ENCODE measurements at places on chromosomes 12 and 14.

DNA sequence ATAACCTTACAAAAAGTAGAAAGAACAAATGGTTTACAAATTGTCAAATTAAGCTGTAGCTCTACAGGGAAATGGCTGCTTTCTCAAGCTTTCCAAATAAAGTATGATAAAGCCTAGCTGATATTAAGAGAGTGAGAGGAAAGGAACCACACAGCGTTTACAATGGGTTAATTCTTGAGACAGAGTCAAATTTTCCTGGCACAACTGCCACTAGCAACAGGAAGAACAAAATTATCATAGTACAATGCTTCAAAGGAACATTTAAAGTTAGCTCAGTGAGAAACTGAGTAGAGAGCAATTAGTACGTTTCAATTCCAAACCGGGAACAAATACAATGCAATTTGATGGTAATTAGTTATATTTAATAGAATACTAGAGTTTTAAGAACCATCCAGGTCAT lies 116.0 kb downstream of the PPP1R12A start:
- DNase-seq: peak; percentile 18

DNA sequence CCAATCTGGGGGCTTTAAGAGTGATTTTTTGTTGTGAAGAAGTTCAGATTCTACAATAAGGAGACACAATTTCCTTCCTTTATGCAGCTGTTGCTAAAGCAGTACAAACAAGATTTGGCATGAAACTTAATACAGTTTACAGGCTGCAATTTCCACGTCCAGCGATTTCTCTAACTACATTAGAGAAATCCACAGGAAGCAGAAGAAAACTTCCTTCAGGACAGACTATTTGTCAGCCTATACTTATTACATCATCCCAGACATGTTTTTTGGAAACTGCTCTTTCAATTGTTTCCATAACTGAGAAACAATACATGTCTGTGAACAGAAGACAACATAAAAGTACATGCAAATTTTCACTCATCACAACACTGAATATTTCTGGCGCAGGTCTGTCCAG lies 204.3 kb downstream of the TTC7B start:
- no peak for DNase-seq

DNA sequence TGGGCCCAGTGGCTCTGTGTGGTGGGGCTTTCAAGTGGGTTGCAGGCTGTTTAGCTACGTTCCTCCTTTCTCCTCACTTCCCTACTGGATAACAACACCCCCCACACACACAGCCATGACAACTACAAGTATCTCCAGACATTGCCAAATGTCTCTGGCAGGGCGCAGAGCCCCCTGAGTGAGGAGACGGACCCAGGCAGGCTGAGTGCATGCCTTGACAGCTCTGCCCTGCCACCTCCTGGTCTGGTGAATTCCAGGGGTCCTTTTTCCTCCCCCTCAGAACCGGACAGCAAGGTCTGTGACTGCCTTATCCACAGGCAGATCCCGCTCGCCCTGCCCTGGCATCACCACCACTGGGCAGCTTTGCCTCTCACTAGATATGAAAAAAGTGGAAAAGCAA lies 276.5 kb downstream of the TMEM132C start:
- DNase-seq: no peak

- DNase-seq: peak; percentile 63
Observed at GRCh38 chr14:81450100-81450531, 50.0 kb upstream of the STON2 start.

GRCh38 chr12:102512523-102512922 lies 32.2 kb upstream of the IGF1 start:
- no peak for DNase-seq

Data from RPMI7951 (cell line).